ENCODE measurements at places on chromosomes 1 and 21. TPM values are rescaled to one million over a fixed set of nuclear protein-coding genes. Genes with fewer than 3 reads are reported as not detected.

The HOOK1 gene
- total RNA-seq = 24.7 TPM

DNA sequence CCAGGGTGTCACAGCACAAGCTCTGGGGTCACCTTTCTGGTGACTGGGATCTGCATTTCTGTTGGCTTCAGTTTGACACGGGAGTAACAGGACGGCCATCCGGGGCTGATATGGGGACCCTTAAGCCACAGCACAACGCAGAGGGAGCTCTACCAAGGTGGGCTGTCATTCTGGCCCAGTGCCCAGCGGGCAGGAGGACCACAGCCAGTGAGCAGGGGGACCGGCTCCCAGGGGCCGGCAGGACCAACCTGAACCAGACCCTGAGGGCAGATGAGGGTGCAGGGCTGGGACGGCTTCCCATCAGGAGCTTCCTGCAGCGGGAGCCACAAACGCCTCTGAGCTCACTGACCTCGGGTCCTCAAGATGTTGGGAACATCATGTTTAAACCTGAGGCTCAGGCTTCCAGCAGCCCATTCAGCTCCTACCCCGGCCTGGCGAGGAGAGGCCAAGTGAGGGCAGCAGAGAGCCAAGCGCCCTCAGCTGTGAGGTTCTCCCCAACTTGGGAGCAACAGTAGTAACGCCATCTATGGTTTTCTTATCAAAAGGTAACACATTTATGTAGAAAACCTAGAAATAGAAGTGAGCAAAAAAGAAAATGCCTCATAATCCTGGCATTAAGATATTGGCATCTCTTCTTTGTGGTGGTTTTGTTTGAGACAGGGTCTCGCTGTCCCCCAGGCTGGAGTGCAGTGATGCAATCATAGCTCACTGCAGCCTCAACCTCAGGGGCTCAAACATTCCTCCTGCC is 26.8 kb downstream of the TMEM201 start:
- H3K27ac ChIP-seq = no peak overlapping the region
- H3K4me1 ChIP-seq = no peaks in the 10 kb centered on the region
- no peak for DNase-seq

- no peak for DNase-seq
- no peaks in the 10 kb centered on the region for H3K27me3 ChIP-seq
- H3K27ac ChIP-seq = peak overlapping the region; percentile 31
- H3K36me3 ChIP-seq = no peaks in the 10 kb centered on the region
- peaks cover 6% of the 10 kb centered on the region for H3K4me1 ChIP-seq
- H3K4me3 ChIP-seq = no peak overlapping the region
These were observed 20.4 kb upstream of the GPR88 start for GRCh38 chr1:100517515-100517914.

DNA sequence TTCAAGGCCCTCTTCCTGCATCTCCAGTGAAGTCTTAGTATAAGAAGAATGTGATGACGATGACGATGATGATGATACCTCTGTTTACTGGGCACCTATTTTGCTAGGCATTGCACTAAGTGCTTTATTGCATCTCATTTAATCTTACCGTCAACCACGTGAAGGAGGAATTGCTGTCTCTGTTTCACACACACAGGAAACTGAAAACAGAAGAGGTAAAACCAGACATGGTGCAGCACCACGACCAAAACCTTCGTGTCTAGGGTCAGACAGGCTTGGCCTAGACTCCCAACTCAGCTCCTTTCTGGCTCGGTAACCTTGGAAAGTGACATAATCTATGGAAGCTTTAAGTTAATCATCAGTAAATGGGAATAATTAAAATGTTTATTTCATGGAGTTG is 20.7 kb upstream of the KCNA2 start:
- no peak for DNase-seq
- no peaks in the 10 kb centered on the region for H3K4me1 ChIP-seq
- no peaks in the 10 kb centered on the region for H3K36me3 ChIP-seq
- no peaks in the 10 kb centered on the region for H3K27me3 ChIP-seq

The SLAMF8 gene
- 0.28 TPM for total RNA-seq

The SPRR2A gene
- total RNA-seq = not detected

The AIM2 gene
- total RNA-seq = 0.28 TPM

GRCh38 chr1:60091195-60091715 is 17.7 kb upstream of the C1orf87 start:
- H3K4me3 ChIP-seq = no peak overlapping the region
- no peak for DNase-seq
- H3K4me1 ChIP-seq = no peaks in the 10 kb centered on the region
- no peaks in the 10 kb centered on the region for H3K27me3 ChIP-seq
- no peak overlapping the region for H3K27ac ChIP-seq

DNA sequence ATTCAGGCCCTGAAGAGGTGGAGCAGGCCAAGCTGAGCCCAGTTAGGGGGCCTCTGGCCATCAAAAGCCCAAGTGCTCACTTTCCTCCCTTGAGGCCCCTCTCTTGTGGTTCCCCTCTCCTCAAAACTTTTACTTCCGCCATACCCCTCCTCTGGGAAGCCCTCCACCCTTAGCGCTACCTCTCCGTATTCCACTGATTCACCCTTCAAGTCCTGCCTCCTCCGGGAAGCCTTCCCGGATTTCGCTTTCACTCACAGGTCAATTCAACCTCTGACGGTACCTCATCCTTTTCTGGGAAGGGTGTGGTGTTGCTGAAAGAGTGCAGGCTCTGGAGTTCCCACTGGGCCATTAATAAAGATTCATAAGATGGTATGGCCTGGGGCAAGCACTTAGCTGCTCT is 19.1 kb downstream of the SPOCD1 start:
- no peak for DNase-seq
- H3K4me1 ChIP-seq = no peaks in the 10 kb centered on the region
- no peak overlapping the region for H3K27ac ChIP-seq
- no peaks in the 10 kb centered on the region for H3K36me3 ChIP-seq
- no peaks in the 10 kb centered on the region for H3K27me3 ChIP-seq
- no peak overlapping the region for H3K4me3 ChIP-seq

Measured in liver (tissue), 10 donors.